GM12878 (cell line): ENCODE measurements at places on chromosomes 12 and 14. TPM values are rescaled to one million over a fixed set of nuclear protein-coding genes. Genes with fewer than 3 reads are reported as not detected.

GRCh38 chr12:125178222-125178621 is 113.0 kb downstream of the AACS start:
- H3K4me3 ChIP-seq, result no peak overlapping the region
- no peak overlapping the region for H3K27ac ChIP-seq
- H3K36me3 ChIP-seq, result no peaks in the 10 kb centered on the region
- no peaks in the 10 kb centered on the region for H3K4me1 ChIP-seq
- no peaks in the 10 kb centered on the region for H3K27me3 ChIP-seq
- DNase-seq, result no peak

DNA sequence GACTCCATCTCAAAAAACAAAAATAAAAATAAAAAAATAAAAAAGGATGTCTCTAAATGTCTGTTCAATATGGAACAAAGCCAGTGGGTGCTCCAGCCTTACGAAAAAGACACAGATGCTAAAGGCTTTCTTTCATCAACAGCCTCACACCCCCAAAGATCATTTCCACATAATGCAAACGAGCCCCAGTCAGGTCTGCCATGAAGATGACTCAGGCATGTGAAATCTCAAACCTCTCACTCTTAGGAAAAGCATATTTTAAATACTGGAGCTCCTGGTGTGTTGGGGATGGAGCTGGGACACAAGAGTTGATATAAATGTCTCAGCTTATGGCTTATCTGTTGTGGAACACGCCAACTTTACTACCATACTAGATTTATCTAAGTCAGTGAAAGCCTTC is 49.9 kb upstream of the PLXNC1 start:
- no peaks in the 10 kb centered on the region; the same call in 1 of the 2 replicates for H3K4me1 ChIP-seq
- no peak for DNase-seq
- H3K36me3 ChIP-seq, result no peaks in the 10 kb centered on the region
- peaks cover 2% of the 10 kb centered on the region; the same call in 1 of the 2 replicates for H3K27me3 ChIP-seq
- no peak overlapping the region for H3K27ac ChIP-seq

DNA sequence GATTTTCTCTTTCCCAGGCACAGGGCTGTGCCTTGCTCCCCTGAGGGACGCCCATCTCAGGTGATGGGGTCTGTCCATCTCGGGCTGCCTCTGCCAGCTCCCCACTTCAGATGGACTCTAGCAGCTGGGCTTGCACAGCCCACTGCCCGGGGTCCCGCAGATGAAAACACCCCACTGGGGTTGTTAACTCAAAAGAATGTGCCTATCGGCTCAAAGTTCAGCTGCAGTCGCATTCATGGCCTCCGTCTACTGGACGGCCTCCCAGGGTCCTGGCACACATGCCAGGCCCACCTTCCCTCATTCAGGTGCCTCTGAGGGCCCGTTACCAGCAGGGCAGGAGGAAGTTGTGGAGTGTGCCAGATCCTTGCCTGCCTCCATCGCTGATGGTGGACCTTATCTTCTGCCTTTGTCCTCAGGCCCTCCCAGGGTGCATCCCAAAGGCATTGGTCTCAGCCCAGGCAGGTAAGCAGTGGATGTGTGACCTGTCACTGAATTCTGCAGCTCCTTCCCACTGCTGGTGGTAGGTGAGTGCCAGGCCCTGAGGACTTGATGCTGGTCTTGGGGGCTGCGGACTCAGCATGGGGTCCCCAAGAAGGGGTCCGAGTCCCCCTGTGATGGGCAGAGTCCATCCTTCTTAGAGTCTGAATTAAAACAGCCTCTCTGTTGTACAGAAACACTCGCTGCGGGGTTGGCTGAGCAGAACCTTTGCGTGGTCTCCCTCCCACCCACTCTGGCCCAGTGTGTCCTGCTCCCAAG is 324.6 kb upstream of the DIO3 start:
- no peaks in the 10 kb centered on the region for H3K4me1 ChIP-seq
- no peaks in the 10 kb centered on the region for H3K36me3 ChIP-seq
- no peaks in the 10 kb centered on the region for H3K27me3 ChIP-seq

DNA sequence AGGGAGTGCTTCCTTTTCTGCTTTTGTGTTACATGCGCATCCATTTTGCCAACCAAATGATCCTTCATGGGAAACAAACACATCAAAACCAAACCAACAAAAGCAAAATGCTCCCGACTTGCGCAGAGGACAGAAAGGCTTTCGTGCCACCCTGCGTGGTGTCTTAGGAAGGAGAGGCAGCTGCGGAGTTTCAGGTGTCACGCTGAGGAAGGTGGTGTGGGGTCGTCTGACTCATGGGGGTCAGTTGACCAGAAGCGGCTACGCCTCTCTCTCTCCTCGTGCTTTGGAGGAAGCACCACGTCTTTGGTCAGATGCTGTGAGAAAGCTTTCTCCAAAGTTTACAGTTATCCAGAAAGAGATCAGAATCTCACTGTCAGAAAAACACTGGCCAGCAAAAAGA is 7.9 kb downstream of the EMP1 start:
- H3K27me3 ChIP-seq, result peaks cover 3% of the 10 kb centered on the region
- H3K4me3 ChIP-seq, result no peak overlapping the region
- no peak for DNase-seq
- no peaks in the 10 kb centered on the region for H3K4me1 ChIP-seq
- no peak overlapping the region for H3K27ac ChIP-seq

GRCh38 chr14:88297306-88297705 is 25.8 kb downstream of the KCNK10 start:
- no peaks in the 10 kb centered on the region for H3K4me1 ChIP-seq
- no peak overlapping the region for H3K4me3 ChIP-seq
- no peak for DNase-seq

- no peak overlapping the region for H3K27ac ChIP-seq
- no peak overlapping the region for H3K4me3 ChIP-seq
- no peaks in the 10 kb centered on the region for H3K4me1 ChIP-seq
- H3K36me3 ChIP-seq, result no peaks in the 10 kb centered on the region
Observed at GRCh38 chr12:81627336-81628189, 131.6 kb downstream of the PPFIA2 start.

- no peak for DNase-seq
- H3K27ac ChIP-seq, result no peak overlapping the region
- H3K4me1 ChIP-seq, result no peaks in the 10 kb centered on the region
- H3K36me3 ChIP-seq, result no peaks in the 10 kb centered on the region
- H3K4me3 ChIP-seq, result no peak overlapping the region
- H3K27me3 ChIP-seq, result no peaks in the 10 kb centered on the region
Observed at GRCh38 chr12:10571141-10571540, 42.3 kb downstream of the MAGOHB start.

GRCh38 chr12:60191676-60192359 is 596.0 kb downstream of the SLC16A7 start:
- H3K27ac ChIP-seq, result no peak overlapping the region
- H3K27me3 ChIP-seq, result no peaks in the 10 kb centered on the region
- no peak overlapping the region for H3K4me3 ChIP-seq
- H3K4me1 ChIP-seq, result no peaks in the 10 kb centered on the region

- H3K4me3 ChIP-seq, result no peak overlapping the region
- no peak for DNase-seq
- no peak overlapping the region for H3K27ac ChIP-seq
- H3K36me3 ChIP-seq, result peaks cover 1% of the 10 kb centered on the region
- no peaks in the 10 kb centered on the region; the same call in 1 of the 2 replicates for H3K4me1 ChIP-seq
Observed at GRCh38 chr12:113835896-113836295, 130.2 kb downstream of the RBM19 start.

DNA sequence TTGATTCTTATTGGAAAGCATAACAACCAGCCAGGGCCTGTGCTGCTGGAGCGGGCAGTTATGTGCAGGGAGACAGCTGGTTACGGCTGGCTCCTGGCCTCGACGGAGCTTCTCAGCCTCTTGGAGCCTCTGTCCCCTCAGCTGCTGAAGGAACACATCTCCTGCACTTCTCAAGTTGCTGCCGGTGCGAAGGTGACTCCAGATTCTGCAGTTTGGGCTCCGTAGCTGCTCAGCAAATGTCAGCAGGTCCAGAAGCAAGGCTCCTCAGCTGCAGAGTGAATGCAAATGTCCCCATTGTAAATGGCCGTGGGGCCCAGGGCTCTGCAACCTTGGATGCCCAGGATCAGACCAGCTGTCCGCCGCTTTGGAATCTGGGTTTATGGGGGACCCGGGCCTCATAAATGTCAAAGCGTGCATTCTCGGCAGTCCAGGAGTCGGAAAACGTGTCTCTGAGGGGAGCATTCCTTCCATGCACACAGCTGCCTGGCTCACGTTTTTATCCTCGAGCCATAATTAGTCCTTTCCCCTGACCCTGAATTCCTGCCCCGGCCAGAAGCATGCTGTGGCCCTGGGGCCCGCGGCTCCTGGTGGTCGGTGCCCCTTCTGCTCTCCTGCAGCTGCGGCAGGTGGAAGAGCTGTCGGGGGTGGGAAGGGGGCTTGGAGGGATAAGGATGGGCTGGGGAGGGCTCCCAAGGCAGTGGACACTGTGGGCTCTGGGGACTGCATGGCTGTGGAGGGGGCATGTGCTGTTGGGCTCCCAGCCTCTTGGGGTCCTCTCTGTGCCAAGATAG is 106.0 kb downstream of the KIF26A start:
- no peak overlapping the region for H3K27ac ChIP-seq
- no peak for DNase-seq
- no peaks in the 10 kb centered on the region for H3K36me3 ChIP-seq
- no peak overlapping the region for H3K4me3 ChIP-seq
- H3K4me1 ChIP-seq, result no peaks in the 10 kb centered on the region

DNA sequence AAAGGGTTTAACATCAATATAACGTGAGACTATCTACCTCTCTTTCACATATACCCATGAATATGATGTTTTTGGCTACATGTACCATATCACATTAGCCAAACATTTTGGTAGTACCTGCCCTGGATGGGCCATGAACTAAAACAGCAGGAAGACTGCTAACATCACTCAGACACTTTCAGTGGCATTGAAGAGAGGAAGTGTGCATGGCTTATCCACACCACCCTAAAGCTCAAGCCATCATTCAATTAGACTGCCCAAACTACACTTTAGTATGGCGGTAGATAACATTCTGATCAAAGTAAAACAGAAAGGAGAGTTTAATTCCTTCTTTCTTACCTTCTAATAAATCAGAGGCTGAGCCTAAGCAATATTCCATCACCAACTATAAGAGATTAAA is 103.0 kb downstream of the PEBP1 start:
- H3K36me3 ChIP-seq, result peaks cover 6% of the 10 kb centered on the region
- no peak overlapping the region for H3K4me3 ChIP-seq
- H3K27ac ChIP-seq, result peak overlapping the region; percentile 75
- peak; percentile 43 for DNase-seq
- peaks cover 26% of the 10 kb centered on the region for H3K4me1 ChIP-seq
- H3K27me3 ChIP-seq, result no peaks in the 10 kb centered on the region

DNA sequence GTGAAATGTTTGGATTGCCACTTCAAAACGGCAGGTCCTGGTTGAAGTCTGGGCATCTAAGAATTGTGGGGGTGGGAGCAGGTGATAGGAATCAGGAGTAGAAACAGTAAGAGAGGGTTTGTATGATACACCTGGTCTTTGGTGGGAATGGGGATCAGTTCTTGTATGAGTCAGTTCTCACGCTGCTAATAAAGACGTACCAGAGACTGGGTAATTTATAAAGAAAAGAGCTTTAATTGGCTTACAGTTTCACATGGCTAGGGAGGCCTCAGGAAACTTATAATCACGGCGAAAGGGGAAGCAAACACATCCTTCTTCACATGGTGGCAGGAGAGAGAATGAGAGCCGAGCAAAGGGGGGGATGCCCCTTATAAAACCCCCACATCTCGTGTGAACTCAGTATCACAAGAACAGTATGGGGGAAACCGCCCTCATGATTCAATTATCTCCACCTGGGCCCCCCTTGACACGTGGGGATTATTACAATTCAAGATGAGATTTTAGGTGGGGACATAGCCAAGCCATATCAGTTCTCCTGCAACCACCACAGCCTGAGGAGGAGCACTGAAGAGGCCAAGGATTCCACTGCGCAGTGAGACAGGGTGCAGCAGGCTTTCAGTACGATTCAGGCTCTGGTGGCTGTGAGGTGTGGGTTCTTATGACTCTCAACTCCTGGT is 52.1 kb downstream of the DRAM1 start:
- peak; percentile 82 for DNase-seq
- no peaks in the 10 kb centered on the region for H3K36me3 ChIP-seq
- H3K27ac ChIP-seq, result peak overlapping the region; percentile 98
- peak overlapping the region; percentile 64; the same call in 1 of the 2 replicates for H3K4me3 ChIP-seq
- no peaks in the 10 kb centered on the region for H3K27me3 ChIP-seq

- no peaks in the 10 kb centered on the region for H3K36me3 ChIP-seq
- no peak overlapping the region for H3K4me3 ChIP-seq
- no peaks in the 10 kb centered on the region for H3K4me1 ChIP-seq
- H3K27ac ChIP-seq, result no peak overlapping the region
- H3K27me3 ChIP-seq, result peaks cover 6% of the 10 kb centered on the region
- DNase-seq, result no peak
Observed at GRCh38 chr14:93888995-93889394, 38.1 kb upstream of the FAM181A start.

GRCh38 chr12:16299403-16299802 is 21.9 kb upstream of the SLC15A5 start:
- no peaks in the 10 kb centered on the region for H3K36me3 ChIP-seq
- H3K27ac ChIP-seq, result no peak overlapping the region
- H3K27me3 ChIP-seq, result no peaks in the 10 kb centered on the region
- no peak for DNase-seq

GRCh38 chr12:97016163-97016562 is 109.1 kb downstream of the NEDD1 start:
- H3K4me1 ChIP-seq, result no peaks in the 10 kb centered on the region
- no peak overlapping the region for H3K27ac ChIP-seq
- H3K27me3 ChIP-seq, result no peaks in the 10 kb centered on the region
- DNase-seq, result no peak
- H3K36me3 ChIP-seq, result no peaks in the 10 kb centered on the region
- H3K4me3 ChIP-seq, result no peak overlapping the region

DNA sequence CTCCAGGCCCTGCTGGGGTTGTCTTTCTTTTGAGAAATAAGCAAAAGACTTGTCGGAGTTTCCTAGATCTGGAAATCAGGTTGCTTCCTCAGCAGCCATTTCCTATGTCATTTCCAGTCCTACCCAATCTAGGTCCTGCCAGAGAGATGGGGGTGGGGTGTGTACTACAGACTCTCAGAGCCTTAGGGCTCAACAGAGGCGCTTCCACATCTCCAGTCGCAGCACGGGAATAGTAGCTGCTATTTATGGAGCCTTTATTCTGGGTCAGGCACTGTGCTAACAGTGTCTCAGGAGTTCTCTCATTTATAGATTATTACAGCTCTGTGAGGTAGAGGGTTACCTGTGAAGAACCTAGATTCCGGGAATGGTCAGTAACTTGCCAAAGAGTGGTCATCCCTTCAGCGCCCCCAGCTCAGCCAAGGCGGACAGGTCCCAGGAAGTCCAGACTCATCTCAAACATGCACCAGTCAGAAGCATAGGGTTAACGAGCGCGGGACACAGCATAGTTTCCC is 21.9 kb downstream of the DHRS2 start:
- no peaks in the 10 kb centered on the region for H3K36me3 ChIP-seq
- no peaks in the 10 kb centered on the region; the same call in 1 of the 2 replicates for H3K27me3 ChIP-seq
- no peaks in the 10 kb centered on the region for H3K4me1 ChIP-seq
- no peak for DNase-seq
- no peak overlapping the region for H3K4me3 ChIP-seq
- no peak overlapping the region for H3K27ac ChIP-seq

- no peak overlapping the region for H3K27ac ChIP-seq
- no peaks in the 10 kb centered on the region for H3K27me3 ChIP-seq
- DNase-seq, result no peak
Observed at GRCh38 chr12:42539696-42540095, 49.9 kb downstream of the PRICKLE1 start.

GTF2H3 gene
- total RNA-seq, result 38.9 and 40.0 TPM in 2 replicates

LTA4H gene
- total RNA-seq, result 44.7 and 45.9 TPM in 2 replicates

PRICKLE1 gene
- 0.64 and 0.77 TPM in 2 replicates for total RNA-seq

GLT1D1 gene
- total RNA-seq, result 4.1 and 4.2 TPM in 2 replicates

PLA2G1B gene
- total RNA-seq, result 2.5 TPM in 1 of 2 replicates, not detected in the other

MANSC4 gene
- total RNA-seq, result 0.21 TPM in 1 of 2 replicates, not detected in the other

POTEG gene
- 1.6 and 1.7 TPM in 2 replicates for total RNA-seq

GSG1 gene
- not detected in 2 replicates for total RNA-seq

TGM1 gene
- total RNA-seq, result 4.6 and 5.9 TPM in 2 replicates

RDH16 gene
- total RNA-seq, result 0.31 TPM in 1 of 2 replicates, not detected in the other

ZNF384 gene
- 49.3 and 53.8 TPM in 2 replicates for total RNA-seq

SOX5 gene
- total RNA-seq, result 0.21 and 0.82 TPM in 2 replicates

DCN gene
- total RNA-seq, result 1.5 and 2.1 TPM in 2 replicates
